ENCODE measurements at places on chromosomes 12 and 14.
A peak's percentile ranks its signal among the peaks of the same experiment; 100 is the strongest.

DNA sequence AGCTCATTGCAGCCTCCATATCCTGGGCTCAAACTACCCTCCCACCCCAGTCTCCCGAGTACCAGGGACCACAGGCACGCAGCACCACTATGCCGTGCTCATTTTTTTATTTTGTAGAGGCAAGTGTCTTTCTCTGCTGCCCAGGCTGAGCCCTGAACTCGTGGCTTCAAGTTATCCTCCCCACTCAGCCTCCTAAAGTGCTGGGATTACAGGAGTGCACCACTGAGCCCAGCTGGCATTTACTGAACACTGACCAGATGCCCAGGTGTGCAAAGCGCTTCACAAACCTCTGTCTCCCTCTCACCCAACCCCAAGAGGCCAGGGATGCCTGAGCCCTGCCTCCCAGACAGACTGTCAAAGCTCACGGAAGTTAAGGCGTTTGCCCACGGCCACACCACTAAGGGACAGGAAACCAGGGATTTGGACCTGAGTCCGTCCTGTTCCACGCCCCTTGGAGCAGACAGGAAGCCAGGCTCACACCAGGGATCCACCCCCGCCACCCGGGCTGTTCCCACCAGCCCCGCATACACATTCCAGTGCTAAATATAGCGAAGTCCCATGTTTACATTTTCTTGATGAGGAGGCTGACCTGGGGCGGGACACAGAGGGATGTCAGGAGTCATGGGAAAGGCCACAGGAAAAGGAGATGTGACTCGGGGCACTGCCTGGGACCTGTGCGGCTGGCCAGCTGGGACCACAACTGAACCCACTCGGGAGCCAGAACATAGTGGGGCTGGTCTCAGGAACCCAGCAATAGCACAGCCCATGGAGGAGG is 51.2 kb downstream of the TESC start:
- no peak for DNase-seq

- peak; percentile 95 for DNase-seq
These were observed 19.5 kb downstream of the FIGNL2 start for GRCh38 chr12:51829011-51829481.

DNA sequence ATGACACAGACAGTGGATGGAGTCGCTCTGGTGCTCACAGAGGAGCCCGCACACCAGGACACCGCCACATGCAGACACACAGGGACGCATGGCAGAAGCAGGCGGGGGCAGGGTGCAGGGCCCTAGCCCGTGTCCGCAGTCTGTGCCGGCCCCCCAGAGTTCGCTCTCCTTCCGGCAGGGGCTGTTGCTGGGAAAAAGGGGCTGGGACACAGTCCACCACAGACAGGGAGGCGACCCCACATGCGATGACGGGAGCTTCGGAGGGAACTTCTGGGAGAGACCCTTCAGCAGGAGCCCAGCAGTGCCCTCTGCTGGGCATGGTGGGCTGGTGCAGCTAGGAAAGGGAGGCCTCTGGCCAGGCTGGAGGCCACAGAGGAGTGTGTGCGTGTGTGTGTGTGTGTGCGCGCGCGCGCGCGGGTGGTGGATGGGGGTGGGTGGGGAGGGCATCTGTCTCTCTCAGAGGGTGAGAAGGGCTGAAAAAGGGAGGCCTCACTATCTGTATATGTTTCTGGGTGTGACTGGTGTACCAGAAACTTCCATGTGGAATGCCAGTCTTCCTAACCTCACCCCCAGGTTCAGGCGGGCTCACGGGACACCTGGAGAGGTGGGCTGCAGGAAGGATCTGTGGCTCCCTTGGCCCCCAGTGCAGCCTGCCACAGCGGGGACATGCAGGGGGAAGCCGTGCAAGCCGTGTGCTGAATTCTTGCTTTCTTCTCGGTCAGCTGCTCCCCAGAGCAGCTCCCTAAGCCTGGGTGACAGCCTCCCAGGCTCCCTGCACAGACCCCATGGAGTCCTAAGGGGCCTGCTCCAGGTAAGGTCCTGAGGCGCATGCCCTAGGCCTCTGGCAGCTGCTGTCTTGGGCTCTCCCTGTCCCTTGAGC is 60.7 kb downstream of the PLEKHG3 start:
- peak; percentile 88 for DNase-seq

DNA sequence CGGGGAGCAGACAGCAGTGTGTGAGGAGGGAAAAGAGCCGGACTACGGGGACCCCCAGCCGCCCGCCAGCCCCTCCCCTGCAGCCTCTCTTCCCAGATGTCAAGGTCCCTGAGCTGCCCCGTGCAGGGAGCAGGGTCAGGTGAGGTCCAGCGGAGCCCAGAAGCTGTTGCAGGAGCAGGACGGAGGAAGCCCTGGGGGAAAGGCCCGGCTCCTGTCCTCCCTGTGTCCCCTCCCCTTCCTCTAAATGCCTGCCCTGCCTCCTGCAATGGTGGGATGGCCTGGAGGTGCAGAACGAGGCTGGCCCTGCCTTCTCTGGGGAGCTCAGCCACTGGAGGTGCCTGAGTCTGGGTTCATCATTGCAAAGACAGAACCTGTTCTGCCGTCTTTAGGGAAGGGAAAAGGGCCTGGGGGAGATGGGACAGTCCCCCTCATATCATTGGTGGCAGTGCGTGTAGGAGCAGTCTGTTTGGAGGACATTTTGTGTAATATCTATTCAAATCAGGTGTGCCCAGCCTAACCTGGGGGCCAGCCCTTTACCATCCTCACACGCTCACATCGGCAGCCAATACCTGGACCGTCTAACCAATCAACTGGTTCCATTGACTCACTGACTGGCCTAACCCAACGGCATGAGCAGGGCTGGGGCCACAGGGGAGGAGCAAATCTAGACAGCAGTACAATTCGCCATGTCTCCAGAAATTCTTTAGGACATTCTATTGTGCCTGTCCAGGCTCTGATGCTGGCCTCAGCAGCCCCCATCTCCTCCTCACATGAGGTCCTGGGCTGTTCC is 364.1 kb upstream of the SFSWAP start:
- DNase-seq: no peak

All from neural progenitor cell (in vitro differentiated cells).